SW 1271 (cell line): ENCODE measurements at places on chromosomes 2 and 18.

DNA sequence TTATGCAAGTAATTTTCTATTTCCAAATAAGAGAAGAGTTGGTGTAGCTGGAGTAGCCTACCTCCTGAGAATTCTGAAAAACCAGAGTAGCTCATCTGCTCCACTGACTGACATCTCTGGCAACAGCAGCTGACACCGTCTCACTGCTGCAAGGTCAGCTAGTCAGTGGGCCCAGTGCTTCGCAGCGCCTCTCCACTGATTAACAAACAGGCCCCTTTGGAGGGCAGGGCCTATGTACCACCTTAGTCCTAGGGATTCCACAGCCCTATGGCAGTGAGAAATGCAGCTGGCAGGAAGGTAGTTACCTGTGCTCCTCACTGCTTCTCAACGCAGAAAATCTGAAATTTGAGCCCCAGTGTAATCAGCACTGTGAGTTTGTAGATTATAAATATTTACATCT is 97.5 kb downstream of the DLGAP1 start:
- DNase-seq = no peak

- DNase-seq = no peak
Measured at GRCh38 chr2:96962567-96963203, 23.7 kb downstream of the FAM178B start.

GRCh38 chr2:141805302-141805701 is 325.5 kb downstream of the LRP1B start:
- no peak for DNase-seq

- DNase-seq = no peak
Measured at GRCh38 chr18:63444580-63444979, 22.3 kb upstream of the VPS4B start.

- DNase-seq = no peak
Measured at GRCh38 chr2:231138699-231139098, 13.9 kb upstream of the HTR2B start.

DNA sequence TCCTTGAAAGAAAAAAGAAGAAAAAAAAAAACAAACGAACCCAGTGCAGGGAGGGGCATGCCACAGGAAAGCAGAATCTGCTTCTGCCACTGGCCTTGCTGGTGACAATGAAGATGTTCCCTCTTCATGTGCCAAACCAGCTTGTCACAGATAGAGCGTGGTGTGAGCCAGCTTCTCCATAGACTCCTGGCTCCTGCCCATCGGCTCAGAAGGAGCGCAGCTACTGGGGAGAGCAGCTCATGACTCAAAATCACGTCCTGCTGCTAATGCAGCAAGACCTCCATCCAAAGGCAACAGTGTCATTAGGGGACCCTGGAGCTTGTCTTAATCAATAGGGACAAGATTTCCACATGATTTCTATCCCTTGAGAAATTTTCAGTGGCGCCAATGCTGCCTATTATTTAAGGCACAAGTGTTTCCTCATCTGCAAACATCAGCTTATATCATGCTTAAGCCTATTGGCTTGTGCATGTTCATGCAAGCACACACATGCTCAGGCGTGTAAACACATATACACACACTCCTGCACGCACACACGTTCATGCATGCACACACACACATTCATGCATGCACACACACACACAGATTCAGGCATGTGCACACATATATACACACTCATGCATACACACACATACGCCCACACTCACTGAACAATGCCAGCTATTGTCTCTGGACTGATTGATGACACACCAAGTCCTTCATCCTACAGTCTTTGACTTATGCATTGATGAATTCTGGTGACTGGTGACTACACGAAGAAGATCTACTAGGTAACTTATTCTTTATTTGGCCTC is 682.0 kb upstream of the ID2 start:
- DNase-seq = no peak

GRCh38 chr2:138712212-138712979 is 67.8 kb downstream of the NXPH2 start:
- DNase-seq = no peak

GRCh38 chr2:10256031-10256514 is 46.6 kb upstream of the HPCAL1 start:
- DNase-seq = no peak

- no peak for DNase-seq
Measured at GRCh38 chr18:6406075-6406909, 8.4 kb downstream of the L3MBTL4 start.

- no peak for DNase-seq
Measured at GRCh38 chr18:44793194-44793593, 112.5 kb downstream of the SETBP1 start.

- DNase-seq = no peak
Measured at GRCh38 chr18:32114293-32114942, 22.7 kb downstream of the RNF138 start.

GRCh38 chr2:198137733-198138132 is 333.3 kb downstream of the PLCL1 start:
- DNase-seq = no peak

- DNase-seq = no peak
Measured at GRCh38 chr2:78967294-78967693, 58.2 kb upstream of the REG3G start.

DNA sequence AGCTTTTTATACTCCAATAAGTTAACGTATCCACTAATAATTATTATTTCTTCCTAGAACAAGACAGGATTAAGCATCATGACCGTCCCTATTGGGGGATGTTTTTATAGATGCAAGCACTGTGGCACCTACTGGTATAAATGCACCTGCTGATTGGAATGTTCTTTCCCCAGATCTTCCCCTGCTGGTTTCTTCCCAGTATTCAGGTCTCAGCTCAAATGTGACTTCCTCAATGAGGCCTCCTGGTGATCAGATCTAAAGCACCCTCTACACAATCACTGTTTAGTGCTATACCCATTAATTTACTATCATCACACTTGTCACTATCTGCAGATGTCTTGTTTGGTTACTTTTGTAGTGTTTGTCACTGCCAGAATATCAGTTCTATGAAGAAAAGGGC is 3.9 kb upstream of the TYMS start:
- DNase-seq = no peak

DNA sequence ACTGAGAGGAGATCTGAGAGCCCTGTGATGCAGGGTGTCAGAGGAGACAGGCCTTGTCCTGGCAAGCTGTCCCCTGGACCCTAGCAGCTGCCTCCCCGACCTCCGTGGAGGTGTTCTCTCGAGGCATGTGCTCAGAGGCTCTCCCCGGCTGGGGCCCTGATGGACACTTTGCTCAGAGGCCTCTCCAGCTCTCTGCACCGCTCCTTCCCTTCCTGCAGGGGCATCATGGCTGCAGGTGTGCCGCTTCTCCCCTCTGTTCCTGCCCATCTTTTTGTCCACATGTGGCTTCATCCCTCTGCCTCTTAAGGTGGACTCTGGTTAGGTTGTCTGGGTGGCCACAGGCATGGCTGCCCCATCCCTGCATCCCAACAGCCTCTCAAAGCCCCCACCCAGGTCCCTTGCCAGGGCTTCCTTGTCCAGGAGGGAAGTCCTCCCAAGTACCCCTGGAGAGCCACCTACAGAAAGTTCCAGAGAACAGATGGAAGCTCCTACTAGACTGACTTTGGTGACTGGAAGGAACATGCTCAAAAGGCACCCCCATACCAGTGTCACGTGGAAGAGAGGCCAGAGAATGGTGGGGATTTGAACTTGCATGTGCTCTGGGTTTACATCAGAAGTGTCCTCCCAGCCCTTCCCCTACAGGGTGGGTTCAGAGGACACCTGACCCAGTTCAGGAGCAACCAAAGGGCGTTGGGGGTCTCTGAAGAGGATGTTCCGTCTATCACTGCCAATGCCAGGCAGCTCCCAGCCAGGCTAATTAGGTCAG is 120.4 kb downstream of the KLHL29 start:
- DNase-seq = peak; percentile 9

- DNase-seq = no peak
Measured at GRCh38 chr2:33494155-33494779, 17.8 kb downstream of the RASGRP3 start.

DNA sequence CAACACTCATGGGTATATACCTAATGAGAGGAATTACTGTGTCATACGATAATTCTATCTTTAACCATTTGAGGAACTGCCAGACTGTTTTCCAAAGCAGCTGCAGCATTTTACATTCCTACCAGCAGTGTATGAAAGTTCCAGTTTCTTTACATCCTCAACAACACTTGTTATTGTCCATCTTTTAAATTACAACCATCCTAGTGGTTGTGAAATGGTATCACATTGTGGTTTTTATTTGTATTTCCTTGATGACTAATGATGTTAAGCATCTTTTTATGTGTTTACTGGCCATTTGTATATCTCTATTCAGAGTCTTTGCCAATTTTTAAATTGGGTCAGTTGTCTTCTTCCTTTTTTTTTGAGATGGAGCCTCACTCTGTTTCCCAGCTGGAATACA is 4.0 kb upstream of the CKAP2L start:
- DNase-seq = peak; percentile 17

DNA sequence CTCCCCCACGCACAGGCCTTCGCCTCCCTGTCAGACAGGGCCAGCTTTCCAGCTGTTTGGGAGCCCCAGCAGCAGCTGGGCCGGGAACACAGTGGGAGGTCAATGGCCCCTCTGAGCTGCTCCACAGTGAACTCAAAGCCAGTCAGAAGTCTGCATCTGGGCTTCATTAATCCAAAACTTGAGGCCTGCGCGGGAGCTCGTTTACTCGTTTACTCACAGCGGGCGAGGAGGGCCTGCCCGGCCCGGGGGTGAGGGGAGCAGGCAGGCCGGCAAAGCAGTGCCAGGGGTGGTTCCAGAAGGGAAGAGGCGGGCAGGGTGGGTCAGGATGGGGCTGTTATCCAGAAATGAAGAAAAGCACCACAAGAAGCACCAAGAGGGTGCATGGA is 36.8 kb upstream of the SEMA4C start:
- no peak for DNase-seq

DNA sequence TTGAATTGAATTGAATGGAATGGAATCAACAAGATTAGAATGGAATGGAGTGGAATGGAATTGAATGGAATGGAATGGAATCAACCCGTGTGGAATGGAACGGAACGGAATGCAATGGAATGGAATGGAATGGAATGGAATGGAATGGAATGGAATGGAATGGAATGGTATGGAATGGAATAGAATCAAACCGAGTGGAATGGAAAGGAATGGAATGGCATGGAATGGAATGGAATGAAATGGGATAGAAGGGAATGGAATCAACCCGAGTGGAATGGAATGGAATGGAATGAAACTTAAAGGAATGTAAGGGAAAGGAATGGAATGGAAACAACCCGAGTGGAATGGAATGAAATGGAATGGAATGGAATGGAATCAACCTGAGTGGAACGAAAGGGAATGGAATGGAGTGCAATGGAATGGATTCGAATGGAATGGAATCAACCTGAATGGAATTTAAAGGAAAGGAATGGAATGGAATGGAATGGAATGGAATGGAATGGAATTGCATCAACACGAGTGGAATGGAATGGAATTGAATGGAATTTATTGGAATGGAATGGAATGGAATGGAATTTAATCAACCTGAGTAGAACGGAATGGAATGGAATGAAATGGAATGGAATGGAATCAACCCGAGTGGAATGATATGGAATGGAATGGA is 1146.6 kb downstream of the RPIA start:
- DNase-seq = no peak

DNA sequence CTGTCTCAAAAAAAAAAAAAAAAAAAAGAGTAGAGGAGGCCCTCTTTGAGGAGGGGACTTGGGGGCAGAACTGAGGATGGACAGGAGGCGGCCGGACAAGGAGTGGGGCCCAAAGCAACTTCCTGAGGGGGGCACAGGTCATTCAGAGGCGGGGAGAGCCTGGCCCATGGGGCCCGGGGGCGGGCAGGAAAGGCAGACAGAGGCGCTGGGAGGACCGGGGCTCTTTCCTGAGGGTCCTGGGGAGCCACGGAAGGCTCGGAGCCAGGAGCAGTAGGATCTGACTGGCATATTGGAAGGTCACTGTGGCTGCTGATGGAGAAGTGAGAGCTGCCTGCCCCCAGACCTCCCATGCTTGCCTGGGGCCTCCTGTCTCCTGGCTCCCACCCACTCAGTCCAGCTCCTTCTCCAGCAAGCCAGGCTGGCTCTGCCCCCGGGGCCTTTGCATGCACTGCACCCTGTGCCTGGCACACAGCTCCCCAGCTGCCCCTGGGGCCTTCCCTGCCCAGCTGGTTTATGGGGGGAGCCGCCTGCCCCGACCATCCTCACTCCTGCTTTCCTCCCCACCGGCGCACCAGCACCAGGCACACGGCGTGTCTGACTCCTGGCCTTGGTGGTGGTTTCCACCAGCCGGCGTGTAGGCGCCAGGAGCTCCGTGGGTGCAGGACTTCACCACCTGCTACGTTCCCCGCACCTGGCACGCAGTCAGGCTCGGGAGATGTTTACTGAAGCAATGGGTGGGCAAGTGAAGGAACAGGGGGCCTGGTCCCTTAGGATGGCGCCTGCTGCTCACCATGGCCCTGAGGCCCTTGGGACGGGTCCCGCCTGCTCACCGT is 5.6 kb downstream of the ESPNL start:
- no peak for DNase-seq

DNA sequence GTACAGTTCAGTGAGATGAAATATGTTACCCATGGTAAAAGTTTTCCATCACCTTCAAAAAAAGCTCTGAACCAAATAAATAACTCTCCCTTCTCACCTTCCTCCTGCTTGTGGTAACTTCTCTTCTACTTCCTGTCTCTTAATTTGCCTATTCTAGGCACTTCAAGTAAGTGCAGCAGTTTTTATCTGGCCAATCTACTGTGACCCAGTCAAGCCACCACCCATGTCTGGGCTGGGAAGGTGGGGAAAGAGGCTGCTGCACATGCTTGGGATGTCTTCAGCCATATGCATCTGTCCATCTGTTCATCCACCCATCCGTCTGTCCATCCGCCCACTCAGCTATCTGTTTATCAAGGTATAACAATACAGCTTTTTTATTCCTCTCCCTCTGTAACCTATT is 31.6 kb downstream of the ZNF532 start:
- no peak for DNase-seq

- no peak for DNase-seq
Measured at GRCh38 chr18:73270920-73271634, 403.3 kb upstream of the NETO1 start.

GRCh38 chr2:150495993-150496627 is 8.6 kb upstream of the RND3 start:
- no peak for DNase-seq

GRCh38 chr2:159188449-159188848 is 98.1 kb downstream of the WDSUB1 start:
- no peak for DNase-seq

- no peak for DNase-seq
Measured at GRCh38 chr2:21916934-21917522, 793.3 kb downstream of the TDRD15 start.

DNA sequence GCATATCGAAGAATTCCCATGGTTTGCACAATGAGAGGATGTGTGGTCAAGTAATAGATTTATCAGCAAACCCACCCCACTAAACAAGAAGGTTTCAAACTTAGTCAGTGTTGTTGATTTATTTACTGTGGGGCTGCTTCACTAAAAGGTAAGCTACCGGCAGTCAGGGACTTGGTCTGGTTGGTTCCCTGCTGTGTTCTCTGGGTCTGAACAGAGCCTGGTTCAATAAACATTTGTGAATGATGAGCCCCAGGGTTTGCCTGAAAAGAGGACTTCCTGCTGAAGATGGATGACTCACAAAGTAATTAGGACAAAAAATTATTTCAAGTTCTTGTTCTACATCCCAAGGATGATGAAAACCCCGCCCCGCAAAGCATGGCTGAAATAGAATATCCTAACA is 108.3 kb downstream of the SPP2 start:
- no peak for DNase-seq
